ENCODE measurements at places on chromosomes 11 and 22. TPM values are rescaled to one million over a fixed set of nuclear protein-coding genes. Genes with fewer than 3 reads are reported as not detected.

DNA sequence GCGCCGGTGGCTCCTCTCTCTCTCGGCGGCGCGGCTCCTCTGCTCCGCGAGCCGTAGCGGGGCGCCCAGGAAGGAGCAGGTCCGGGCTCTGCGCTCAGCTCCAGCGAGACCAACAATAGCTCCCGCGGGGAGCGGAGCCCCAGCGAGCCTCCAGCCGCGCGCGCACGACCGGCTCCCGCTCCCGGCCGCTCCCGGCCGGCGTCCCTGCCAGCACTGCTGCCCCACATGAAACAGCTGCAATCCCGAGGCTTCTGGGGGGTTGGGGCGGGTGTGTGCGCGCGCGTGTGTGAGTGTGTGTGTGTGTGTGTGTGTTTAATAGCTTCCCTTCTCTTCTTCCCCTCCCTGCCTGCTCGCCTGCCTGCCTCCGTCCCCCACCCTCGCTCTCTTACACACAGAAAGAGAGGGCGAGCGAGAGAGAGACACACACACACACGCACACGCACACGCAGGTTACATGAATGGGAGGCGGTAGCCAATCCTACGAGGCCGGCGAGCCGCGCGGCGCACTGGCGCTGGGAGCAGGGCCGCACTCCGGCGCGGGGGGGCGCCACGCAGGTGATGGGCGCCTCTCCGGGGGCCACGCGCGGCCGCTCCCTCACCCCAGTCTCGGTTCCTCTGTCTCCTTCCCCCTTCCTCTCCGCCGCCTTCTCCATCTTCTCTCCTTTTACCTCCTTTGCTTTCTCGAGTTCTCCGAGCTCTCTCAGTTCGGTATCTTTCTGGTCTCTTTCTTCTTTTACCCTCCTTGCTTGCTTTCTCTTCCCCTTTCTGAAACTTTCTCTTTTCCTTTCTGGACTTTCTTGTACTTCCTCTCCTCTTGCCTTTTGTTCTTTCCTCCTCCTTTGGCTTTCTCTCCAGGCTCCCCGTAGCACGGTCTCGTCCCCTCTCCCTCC lies at the start of gene TENM4:
Gene TENM4 (minus strand): TSS at position 460 of the 890 bp plus-strand sequence. CDS start 371,086 bp downstream, outside the sequence.
- DNase-seq, result peak; percentile 69

GRCh38 chr11:87575088-87575487 lies 537.4 kb downstream of the TMEM135 start:
- no peak for DNase-seq

- peak; percentile 43 for DNase-seq
Observed at GRCh38 chr11:104665641-104666040, 232.6 kb downstream of the CASP12 start.

GRCh38 chr22:19891317-19892256 lies 36.9 kb upstream of the GNB1L start:
- DNase-seq, result peak; percentile 56

DNA sequence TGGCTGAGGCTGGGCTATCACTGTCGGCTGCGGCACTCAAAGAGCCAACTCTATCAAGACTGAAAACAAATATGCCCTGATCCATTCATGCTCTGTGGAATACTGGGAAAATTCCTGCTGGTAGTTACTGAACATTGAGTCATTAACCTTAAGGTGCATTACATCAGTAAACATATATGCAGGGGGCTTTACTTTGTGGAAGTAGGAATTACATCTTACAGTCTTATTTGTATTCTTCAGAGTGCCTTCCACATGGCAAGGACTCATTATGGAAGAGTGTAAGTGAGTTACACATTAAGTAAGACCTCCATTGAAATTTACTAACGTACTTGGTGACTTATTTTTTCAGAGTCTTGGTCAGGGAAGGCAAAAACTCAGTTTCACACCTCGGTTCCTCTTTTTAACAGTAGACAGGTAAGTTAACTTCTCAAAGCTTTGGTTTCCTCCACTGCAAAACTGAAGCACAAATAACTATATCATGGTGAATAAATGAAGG lies 4.5 kb downstream of the OR5B21 start:
- DNase-seq, result no peak

DNA sequence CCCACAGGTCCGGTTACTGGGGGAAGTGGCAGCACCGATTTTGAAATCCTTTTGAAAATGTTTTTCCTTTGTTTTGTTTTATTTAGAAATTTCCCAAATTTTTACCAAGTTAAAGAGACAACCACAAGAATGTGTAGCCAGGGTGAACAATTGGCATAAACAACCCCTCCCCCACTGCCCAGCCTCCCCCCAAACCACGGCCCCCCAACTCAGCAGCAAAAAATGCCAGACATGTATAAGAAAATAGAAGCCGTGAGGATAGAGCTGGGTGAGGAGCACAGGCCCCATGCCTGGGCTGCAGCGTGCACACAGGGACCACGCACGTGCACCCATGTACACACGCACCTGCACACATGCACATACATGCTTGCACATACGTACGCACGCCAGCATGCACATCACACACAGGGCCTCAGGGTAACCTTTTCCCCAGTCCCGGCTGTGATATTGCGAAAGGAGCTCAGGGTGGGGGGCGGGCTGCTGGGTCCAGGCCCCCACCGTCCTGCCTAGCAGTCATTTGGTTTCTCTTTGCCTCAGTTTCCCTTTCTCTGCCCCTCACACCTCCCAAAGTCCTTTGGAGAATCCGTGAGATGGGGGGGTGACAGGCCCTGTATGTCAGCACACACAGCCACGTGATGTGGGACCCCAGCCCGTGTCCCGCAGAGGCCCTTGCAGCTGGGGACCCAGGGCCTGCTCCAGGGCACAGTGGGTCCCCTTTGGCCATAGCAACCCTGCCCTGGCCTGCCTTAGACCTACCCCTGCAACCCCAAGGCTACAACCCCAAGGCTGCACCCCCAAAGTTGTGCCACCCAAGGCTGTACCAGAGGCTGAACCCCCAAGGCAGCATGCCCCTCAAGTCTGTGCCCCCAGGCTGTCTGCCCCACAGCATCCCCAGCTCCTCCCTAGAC lies 42.9 kb downstream of the IGF2 start:
- no peak for DNase-seq

DNA sequence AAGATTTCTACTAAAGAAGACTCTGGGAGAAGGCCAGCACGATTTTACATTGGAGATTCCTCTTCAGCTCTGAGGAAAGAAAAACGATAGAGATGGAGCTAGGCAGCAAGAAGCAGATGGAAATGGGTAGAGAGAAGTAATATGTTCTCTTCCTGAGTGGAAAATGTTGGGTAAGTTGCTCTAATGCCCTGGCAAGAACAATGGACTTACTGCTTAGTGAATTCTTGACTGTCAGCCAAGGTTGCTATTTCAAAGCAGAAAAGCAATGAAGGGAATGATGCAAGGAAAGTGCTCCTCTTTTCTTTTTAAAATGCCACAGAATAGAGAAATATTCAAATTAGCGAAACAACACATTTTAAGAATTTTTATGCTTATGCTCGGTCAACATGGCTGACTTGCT lies 38.4 kb upstream of the CWF19L2 start:
- peak; percentile 58 for DNase-seq

DNA sequence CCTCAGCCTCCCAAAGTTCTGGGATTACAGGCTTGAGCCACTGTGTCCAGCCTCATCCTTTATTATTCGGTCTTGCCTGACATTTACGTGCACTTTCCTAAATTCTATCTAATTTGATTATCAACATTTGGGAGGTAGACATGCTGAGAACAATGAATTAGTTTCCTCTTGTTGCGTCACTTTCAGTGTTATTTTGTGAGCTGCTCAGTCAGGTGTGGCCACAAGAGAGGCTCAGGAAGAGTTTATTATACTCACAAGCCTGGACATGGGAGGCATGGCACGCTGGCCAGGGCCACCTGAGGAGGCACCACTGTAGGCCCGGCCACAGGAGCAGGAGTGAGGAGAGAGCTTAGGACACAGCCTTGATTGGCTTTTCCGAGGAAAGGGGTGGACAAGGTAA lies 59.7 kb upstream of the RBFOX2 start:
- no peak for DNase-seq

DNA sequence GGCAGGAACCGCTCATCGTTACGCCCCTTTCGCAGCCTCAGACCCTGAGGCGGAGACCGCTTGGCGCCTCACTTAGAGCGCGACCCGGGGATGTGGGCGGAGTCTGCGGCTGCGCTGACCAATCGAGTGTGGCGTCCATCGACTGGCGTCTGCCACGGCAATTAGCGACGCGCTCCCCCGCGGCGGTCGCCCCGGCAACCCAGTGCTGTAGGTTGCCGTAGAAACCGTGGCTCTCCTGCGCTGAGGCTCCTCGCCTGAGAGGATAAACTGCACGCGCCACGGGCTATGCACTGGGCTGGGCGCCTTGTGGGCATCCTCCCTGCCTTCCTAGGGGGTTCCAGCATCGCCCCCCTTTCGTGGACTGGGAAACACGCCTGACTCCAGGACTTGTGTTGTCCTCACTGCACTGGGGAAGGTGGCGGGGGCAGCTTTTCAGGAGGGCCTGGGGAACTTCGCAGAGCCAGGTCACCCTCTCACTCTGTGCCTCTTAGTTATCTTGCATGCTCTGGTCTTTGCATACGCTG lies 701 bp upstream of the P2RX6 start:
- DNase-seq, result peak; percentile 93

DNA sequence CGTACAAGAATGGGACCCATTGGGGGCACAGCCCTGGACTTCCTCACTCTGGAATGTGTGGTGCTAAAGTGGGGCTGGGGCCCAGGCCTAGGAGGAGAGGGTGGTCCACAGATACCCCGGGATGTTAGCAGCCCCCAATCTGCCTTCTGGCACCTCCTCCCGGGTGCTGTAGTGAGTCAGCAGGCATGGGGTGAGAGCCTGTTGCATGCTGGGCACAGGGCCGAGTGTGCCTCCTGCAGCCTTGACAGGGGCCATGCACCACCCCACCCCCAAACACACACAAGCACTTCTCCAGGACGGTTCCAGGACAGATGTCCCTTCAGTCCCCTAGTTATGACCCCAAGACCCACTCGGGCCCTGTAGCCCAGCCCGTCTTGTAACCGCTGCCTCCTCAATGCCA lies 23.5 kb upstream of the PHF21A start:
- DNase-seq, result no peak

DNA sequence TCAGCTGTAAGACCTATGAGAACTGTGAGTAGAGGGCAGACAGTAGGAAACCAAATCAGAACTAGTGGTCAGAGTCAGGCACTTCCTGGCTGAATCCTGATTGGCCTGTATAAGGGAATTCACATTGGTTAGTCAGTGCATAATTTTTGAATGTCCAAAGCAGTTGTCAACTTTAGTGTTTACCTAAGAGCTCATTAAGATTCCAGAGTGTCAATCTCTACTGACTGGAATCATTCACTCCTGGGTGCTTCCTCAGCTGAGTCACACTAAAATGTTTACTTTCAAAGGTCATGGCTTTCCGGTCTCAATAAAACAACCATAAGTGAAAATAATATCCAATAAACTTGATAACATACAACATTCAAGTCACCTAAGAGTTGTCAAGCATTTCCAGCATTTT lies 306.1 kb downstream of the C11orf87 start:
- no peak for DNase-seq

- peak; percentile 68 for DNase-seq
Observed at GRCh38 chr11:61855939-61856680, 28.0 kb downstream of the FADS2 start.

GRCh38 chr22:50529416-50529896 lies 356 bp downstream of the TYMP start:
- DNase-seq, result no peak

GRCh38 chr11:78397398-78397797 lies 20.2 kb downstream of the GAB2 start:
- DNase-seq, result peak; percentile 45

Gene RAC2
- not detected for total RNA-seq

Gene ISX
- not detected for total RNA-seq

Gene CHRNA10
- 0.59 TPM for total RNA-seq

Gene KCNJ1
- total RNA-seq, result 0.29 TPM

Gene PGA5
- total RNA-seq, result 18.1 TPM

Gene SEZ6L
- not detected for total RNA-seq

Gene SMC1B
- not detected for total RNA-seq

Gene INS
- total RNA-seq, result not detected

Gene HTR3A
- total RNA-seq, result not detected

Gene PCF11
- total RNA-seq, result 53.3 TPM

Gene DDX17
- 559 TPM for total RNA-seq

All from myocyte (in vitro differentiated cells).